Suprapubic skin (tissue), 4 donors: ENCODE measurements at places on chromosomes 7 and 10.

DNA sequence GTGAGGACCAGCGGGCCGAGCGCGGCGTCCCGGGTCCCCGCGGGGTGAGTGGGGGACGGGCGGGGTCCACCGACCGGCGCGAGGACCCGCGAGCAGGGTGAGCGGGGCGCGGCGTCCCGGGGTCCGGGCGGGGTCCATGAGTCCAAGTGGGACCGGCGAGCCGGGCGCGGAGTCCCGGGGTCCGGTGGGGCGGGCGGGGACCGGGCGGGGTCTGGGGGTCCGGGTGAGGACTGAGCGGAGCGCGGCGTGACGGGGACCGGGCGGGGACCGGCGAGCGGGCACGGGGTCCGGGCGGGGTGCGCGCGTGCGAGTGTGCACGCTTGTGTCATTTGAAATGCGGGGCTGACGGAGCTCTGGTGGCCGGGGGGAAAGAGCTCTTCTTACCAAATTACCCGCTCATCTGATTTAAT, 765 bp downstream of the CELF2 start:
- DNase-seq: no peak

DNA sequence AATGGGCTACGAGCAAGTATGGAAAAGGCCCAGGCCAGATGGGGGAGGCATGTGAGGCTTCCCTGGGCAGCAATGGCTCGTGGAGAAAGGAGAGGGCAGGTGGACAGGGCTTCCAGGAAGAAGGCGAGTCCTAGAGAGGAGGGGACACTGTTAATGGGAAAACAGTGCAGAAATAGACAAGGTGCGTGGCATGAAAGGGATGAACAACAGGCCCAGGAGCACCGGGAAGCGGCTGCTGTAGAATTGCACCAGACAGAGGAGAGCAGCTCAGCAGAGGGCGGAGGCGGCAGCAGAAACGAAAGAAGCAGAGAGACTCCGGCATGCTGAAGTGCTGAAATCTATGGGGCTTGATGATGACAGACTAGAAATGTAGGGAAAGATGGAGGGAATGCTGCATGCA, 102.1 kb downstream of the PIP4K2A start:
- DNase-seq: no peak

- no peak for DNase-seq
Observed at GRCh38 chr10:78760463-78761310, 308.1 kb upstream of the ZMIZ1 start.

DNA sequence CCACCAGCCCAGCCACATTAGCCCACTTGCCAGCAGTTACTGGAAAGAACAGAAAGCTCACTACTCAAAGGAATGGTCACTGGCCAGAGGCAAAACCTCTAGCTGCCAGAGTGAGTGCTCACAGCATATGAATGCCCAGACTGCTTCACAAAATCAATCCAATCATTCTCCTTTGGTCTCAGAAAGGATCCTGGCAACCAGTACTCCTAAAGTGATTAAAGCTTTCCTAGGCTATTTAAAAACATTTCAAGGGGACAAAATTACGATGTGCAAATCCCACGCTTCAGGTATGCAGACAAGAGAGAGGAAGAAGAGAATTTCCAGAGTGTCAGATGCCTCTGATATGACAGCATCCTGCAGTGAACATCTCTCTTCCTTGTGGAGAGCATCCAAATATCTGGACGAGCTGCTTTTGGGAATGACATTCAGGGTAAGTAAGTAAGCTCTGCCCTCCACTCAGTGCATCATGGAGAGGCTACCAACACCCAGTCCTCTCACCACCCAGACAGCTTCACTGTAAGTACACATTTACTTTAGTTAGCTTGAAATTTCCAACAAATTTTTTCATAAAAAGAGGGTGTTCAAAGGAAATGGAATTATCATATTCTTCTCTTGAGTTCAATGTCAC, 25.1 kb downstream of the ICA1 start:
- DNase-seq: no peak
